ENCODE measurements at places on chromosomes 4 and X.
A peak's percentile ranks its signal among the peaks of the same experiment; 100 is the strongest.

- DNase-seq: no peak
These were observed 421.4 kb upstream of the LCORL start for GRCh38 chr4:18442957-18443356.

DNA sequence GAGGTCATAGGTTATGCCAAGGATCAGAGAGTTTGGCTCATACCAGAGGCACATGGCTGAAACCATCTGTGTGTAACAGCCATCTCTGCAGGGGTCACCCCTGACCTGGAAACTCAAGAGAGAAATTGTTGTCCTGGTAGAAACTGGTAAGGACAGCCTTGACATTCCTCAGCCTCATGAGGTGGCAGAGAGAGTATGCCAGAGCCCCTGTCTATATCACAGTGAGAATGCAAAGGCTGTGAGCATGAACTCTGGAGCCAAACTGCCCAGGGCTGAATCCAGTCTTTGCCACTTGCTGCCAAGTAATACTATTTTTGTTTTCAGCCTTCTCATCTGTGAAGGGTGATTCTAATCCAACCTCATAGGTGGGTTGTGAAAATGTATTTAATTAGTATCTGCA lies 37.1 kb upstream of the CCDC149 start:
- DNase-seq: no peak

DNA sequence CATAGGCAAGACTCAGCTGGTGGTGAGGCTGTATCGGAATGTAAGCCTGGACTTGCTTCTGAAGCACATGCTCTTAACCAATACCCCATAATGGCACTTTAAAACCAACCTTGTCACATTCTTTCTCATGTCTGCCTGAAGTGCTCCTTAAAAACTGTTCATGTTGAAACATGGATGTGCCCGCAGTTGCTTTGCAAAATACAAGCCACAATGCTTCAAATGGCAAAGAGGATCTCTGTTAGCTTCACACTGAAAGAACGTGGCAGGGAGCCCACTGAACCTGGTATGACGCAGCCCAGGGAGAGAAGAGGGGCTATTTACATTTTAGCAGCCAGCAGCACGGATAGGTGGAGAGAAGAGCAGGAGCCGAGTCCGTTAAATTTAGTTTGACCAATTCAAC lies 29.3 kb downstream of the SOD3 start:
- DNase-seq: no peak

DNA sequence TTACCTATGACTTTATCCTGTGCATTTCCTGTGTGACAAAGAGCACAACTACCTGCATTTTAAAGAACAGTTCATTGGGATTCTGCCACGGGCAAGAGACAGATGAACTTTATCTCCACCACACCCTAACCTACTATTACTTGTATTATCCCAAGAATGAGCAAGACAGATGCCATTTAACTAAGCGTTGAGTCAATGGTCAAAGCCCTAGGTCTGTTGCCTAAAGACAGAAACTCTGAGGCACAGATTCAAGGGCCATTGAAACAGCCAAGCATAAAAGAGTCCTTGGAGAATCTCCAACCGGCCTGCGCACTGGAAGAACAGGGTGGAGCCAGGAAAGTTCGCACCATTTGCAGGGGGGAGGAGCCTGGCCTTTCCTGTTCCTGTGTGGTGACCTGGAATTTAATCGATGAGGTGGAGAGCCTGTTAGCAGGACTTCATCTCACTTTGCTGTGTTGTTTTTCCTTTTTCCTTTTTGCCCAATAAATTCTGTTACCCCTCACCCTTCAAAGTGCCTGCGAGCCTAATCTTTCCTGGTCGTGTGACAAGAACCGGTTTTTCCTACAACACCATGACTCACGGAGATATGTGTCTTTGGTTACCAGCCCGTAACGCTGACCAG lies 146.4 kb upstream of the DIAPH2 start:
- DNase-seq: no peak

- no peak for DNase-seq
These were observed 1833.2 kb upstream of the PCDH7 start for GRCh38 chr4:28886934-28887333.

- DNase-seq: no peak
These were observed 173.0 kb upstream of the HAND2 start for GRCh38 chr4:173703021-173703420.

DNA sequence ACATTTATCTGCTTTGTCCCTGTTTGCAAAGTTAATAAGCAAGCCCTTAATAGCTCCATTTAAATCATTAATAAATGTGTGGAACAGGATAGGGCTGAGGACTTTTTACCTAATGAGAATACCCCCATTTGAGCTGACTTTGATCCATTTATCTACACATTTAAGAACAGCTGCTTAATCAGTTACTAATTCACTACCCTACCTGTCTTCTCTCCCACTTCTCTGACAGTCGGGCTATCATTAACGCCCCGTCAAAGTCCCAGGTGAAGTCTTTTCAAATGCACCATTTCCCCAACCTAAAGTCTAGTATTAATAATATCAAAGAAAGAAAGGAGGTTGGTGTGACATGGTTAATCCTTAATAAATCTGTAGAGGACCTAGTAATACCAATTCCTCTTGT lies 57.2 kb upstream of the NAP1L5 start:
- no peak for DNase-seq

- no peak for DNase-seq
These were observed 3.2 kb downstream of the MAN2B2 start for GRCh38 chr4:6578221-6578620.

DNA sequence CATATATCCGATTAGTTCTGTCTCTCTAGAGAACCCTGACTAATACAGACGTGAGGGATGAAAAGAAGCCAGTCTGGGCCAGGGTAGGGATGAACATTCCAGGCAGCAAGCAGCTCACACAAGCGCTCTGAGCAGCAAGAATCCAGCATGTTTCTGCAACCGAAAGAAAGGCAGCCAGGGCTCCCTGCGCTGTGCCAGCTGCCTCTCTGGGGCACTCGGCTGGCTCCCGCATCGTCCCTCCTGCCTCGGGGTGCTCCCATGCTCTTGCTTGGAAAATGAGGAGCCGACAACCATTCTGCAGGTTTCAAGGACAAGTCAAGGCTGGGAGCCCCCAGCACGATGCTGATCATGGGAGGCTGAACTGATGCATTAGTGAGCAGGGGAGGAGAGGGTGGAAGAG lies 7.0 kb downstream of the JAKMIP1 start:
- DNase-seq: no peak

GRCh38 chrX:120692319-120692718 lies 62.5 kb upstream of the C1GALT1C1 start:
- DNase-seq: no peak

DNA sequence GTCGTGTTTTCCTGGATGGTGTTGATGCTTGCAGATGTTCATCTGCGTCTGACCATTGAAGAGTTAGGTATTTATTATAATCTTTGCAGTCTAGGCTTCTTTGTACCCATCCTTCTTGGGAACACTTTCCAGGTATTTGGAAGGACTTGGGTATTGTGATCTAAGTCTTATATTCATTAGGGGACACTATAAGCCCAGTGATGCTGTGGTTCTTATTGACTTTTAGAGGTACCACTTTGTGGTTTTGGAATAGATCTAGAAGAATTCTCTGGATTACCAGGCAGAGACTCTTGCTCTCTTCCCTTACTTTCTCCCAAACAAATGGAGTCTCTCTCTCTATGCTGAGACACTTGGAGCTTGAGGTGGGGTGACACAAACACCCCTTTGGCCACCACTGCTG lies 41.6 kb downstream of the AFM start:
- no peak for DNase-seq

DNA sequence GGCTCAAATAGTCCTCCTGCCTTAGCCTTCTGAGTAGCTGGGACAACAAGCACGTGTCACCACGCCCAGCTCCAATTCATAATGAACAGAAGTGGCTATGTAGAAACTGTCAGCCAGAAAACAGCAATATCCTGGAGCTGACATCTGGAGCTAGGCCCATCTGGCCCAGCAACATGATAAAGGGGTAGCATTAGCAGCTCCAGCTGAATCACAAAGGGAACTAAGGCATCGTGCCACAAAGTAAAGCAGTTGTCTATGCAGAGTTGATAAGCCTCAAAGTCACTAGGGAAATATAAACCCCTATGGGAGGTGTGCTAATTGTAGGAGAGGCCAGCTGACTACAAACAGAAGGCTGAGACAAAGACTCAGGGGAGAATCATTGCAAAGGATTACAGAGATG lies 270.5 kb upstream of the GPC4 start:
- DNase-seq: no peak

DNA sequence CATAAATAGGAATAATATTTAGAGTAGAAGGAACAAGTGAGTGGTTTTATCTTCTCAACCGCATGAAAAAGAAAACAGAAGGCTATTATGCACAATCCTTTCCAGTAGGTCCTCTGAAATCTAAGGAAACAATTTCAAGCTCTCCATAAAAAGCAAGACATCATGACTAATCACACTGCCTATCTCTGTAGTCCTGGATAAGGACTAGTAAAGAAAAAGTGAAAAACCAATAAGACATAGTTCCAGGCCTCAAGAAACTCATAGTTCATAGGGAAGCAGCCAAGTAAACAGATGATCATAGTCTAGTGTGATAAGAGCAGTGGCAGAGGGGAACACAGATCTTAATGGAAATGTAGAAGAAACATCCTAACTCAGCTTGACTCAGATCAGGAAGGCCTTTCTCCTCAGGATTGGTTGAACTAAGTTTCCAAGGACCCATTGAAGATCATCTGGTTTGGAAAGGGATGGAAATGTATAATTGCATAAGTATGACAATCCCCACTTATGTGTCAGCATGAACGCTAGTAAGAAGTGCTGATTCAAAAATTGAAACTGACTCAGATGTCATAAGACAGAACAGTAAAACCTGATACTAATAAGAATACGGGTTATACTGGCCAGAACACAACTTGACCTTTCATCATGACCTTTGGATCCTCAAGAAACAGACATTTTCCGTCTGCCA lies 155.3 kb downstream of the GRIA3 start:
- no peak for DNase-seq

DNA sequence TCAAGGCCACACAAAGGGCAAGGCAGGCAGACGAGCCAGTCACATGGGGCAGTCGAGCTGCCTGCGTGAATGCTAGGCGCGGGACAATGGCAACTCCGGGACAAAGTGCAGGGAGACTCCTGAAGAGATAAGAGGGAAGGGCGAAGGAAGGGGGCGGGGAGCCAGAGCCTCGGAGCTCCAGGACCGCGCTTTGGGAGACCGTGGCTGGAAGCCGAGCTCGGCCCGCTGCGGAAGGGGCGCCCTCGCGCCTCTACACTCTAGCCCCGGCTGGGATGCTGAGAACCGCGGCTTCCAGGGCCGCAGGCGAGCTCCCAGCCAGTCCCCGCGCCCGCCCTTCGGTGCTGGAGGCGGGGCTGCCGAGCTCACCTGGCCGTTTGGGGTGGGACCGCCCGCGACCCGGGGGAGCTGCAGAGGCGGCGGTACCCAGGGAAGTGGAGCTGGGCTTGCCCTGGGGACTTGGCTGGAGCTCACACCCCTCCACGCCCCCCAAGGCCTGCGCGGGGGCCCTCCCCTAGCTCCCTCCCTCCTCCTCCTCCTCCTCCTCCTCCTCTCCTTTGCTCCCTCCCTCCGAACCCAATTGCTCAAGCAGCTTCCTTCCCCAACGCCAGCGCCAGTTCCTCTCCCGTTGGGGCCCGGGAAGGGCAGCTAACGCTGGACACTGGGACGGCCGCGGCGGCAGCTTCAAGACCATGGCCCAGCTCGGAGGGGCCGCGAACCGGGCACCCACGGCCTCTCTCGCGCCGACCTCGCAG lies at the start of gene SOWAHD:
SOWAHD (plus strand) TSS at position 610 of the 752 bp plus-strand sequence; CDS start at position 690, 80 bp downstream.
- DNase-seq: peak; percentile 29

DNA sequence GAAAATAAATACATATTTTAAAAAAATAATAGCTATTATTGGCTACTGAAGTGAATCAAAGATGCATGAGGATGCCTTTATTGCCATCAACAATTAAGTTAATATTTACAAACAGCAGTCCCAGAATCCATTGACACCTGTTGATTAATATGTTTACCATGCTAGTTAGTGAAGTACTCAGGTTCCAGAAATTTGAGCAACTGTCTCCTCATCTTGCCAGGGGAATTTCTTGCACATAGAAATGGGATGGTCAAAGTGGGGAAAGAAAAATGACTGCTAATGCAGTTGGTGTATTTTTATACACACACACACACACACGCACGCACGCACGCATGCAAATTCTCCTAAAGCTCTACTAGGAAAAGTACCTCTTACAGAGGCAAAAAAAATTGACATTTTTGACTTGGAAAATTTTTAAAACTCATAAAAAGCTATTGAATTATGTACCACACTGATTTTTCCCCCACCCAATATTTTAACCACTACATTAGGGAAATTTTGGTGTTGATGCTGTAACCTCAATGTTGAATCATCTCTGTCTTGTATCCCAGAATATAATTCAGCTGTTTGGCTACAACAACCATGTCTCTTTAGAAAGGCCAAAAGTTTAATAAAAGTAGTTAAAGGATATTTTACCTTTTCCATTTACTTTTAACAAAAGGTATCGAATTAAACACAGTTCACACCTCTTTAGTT lies 105.3 kb upstream of the TMEM150C start:
- DNase-seq: no peak

DNA sequence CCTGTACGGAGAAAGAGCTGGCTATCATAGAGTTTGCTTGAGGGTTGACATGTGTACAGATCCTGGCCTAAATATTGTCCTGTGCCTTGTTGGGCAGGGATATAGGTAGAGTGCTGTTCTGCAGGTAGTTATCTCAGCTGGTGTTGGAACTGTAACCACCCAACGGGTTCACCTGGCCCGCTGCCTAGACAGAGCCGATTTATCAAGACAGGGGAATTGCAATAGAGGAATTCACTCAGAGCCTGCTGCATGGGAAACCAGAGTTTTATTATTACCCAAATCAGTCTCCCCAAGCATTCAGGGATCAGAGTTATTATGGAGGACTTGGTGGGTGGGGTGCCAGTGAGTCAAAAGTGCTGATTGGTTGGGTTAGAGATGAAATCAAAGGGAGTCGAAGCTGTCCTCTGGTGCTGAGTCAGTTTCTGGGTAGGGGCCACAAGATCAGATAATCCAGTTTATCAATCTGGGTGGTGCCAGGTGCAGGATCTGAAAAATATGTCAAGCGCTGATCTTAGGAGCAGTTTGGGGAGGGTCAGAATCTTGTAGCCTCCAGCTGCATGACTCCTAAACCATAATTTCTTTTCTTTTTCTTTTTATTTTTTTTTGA lies 42.5 kb upstream of the XIAP start:
- DNase-seq: no peak

DNA sequence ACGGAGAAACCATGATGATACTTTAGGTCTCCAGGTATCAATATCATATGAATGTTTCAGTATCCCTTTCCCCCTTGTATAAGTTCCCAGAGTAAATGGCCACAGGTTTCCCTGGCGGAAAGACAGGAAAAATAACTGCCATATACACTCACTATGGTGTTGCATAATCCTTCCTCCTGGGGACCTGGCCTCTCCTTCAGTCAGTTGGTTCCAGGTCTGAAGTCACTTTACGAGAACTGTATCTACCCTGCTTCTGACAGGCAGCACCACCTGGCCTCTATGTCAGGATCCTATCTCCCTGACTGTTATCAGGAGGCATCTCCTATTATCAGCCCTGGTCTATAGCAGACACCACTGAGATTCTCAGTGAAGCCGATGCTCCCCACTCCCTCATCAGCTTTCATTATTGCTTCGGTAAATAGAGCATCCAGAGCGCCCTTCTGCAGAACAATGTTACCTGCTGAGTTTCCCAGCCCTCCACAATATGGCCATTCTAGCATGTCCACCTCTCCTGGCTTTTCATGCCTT lies 22.6 kb downstream of the HAUS3 start:
- DNase-seq: no peak

GRCh38 chr4:157220371-157220881 lies at the start of gene GRIA2:
Gene GRIA2, plus strand, starts transcription at chr4:157220728. Its CDS starts 315 bp downstream, at chr4:157221043.
- peak; percentile 75 for DNase-seq
